ENCODE measurements at places on chromosomes 11 and 22.

DNA sequence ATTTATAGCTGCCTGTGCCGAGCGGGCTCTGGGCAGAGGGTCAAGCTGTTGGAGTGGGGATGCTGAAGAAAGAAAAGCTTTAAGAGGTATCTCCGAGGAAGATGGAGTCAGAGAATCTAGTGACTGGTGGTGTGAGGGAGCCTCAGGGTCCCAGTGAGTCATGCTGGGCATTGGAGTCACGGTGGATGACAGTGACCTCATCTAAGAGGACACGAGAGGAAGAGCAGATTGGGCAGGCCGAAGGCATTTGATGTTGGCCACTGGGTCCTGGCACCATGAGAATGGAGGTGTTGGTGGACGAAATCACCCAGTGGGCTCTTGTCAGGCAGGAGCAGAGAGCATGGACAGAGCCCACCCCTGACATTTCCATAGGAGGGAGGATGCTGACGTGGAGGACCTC, 68.4 kb downstream of the TBC1D22A start:
- no peak for DNase-seq

DNA sequence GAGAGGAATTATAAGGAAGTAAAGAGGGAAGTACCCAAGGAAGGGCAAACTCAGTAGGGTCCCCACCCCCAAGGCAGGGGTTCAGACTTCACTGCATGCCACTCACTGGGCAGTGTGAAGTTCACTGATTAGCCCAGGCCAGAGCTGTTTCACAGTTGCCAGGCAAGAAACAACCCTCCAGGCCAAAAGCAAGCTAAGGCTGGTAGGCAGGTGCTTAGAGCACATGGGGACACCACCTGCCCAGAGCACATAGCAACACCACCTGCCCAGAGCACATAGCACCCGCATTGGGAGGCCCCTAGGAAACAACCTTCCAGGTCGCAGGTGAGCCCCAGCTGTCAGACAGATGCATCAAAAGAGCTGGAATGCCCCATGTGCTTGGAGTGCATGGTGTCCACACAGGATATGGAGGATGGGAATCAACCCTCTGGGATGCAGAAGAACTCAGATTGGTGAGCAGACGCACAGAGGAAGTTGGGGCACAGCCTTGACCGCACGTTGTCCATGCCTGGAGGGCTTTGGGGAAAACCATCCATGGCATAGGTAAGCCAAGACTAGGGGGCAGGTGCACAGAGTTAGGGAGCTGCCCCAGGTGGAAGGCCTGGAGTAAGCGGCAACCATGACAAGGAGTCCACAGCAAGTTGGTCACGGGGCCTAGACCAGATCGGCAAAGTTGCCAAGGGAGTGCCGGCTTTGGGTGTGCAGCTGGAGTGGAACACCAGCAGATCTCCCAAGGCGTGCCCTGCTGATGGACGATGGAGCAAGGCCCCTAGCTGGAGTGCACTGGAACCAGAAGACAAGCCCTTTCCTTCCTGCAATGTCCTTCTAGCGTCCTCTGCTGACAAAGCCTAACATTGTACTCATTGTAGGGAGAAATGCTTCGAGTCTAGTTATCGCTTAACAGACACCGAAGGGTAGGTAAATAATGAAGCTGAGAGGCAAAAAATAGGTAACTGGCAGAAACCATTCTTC, 7.8 kb upstream of the TMEM216 start:
- DNase-seq = peak; percentile 86

- DNase-seq = peak; percentile 46
Measured at GRCh38 chr22:42688241-42689211, 32.1 kb downstream of the A4GALT start.

GRCh38 chr11:17098038-17098437, 20.6 kb upstream of the RPS13 start:
- DNase-seq = no peak

DNA sequence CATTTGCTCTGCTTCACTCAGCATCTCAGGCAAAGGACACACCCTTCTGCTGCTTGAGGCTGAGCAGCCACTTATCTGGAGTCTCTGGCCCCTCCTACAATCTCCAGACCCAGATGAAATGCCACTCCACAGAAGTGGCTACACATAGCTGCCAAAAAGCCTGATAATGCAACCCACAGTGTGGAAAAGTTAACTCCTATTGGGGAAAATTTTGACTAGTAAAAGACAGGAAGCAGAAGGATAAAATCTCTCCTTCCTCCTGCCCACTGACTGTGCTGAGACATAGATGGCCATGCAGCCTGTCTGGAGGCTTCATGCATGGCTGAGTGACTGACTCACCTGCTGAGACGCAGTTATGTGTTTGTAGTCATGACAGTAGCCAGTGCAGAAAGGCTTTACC, 92.3 kb upstream of the TEAD1 start:
- peak; percentile 38 for DNase-seq

DNA sequence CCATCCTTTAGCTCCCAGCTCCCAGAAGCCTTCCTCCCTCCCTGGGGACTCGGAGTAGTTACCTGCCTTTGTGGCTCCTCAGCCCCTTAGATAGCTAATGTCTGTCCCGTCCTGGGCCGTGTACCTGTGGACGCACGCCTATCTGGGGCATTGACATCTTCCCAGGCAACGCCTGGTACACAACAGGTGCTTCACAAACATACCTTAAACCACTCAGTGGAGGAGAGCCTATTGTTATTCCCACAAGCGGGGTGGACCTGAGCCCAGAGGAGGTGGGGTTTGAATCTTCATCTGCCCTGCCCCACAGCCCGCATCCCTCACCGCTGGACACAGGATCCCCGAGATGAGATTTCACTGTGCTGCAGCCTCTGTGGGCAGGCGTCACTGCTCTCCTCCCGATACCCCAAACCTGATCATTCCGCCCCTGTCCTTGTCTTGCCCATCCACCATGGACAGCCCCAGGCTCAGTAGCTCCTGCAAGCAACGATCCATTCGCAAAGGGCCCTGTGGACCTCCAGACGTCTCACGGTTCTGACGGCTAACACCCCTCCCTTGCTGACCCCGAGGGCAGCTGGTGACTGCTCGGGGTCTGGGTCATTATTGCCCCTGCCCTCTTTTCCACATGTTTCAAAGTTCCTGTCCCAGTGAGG, 73.8 kb upstream of the SHISAL1 start:
- no peak for DNase-seq

DNA sequence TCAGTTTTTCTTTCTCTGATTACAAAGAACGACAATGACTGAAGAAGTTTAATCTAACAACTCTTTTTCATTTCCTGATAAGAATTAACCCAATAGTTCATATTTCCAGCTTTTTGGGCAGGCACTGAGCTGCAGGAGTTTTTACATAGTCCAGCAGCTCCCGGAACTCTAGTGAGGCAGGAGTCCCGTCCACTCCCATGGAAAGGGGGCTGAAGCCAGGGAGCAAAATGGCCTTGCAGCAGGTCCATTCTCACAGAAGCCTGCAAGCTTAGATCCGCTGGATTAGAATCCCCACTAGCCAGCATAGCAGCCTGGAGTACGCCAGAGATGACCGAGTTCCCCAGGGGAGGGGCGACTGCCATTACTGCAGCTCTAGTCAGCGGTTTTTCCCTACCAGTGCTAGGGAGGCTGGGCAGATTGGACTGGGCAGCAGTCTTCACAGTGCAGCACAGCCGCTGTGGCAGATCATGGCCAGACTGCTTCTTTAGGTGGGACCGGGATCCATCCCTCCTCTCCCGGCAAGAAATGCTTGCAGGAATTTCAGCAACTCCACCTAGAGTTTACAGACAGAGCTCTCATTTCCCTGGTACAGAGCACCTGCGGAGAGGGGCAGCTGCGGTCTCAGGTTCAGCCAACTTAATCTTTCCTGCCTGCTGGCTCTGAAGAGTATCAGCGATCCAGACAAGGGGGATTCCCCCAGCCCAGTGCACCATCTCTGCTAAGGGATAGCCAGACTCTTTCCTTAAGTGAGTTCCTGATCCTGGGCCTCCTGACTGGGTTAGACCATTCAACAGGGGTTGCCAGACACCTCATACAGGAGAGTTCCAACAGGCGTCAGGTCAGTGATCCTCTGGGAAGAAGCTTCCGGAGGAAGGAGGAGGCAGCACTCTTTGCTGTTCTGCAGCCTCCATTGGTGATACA, 742 bp upstream of the CASP4 start:
- DNase-seq = peak; percentile 73

DNA sequence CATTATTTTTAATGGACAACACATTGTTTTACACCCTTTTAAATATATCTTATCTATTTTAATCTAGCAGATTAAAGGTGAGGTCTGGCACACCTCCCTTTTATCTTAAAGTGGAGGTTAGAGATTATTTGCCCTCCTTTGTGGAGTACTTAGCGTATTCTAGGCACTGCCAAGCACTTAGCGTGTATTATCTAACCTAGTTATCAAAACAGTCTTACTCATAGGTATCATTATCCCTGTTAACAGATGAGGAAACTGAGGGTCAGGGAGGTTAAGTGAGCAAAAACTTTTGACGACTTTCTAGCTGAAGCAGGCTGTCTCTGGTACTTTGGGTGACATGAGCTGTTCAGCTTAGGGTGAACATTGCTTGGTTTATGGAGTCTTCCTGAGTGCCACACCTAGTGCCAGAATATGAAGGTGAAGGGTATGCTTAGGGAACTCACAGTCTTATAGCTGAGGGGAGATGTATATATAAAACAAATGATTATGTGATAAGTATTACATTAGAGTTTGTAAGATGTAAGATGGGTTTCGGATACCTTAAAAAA, 55.0 kb downstream of the ZNRF3 start:
- no peak for DNase-seq

DNA sequence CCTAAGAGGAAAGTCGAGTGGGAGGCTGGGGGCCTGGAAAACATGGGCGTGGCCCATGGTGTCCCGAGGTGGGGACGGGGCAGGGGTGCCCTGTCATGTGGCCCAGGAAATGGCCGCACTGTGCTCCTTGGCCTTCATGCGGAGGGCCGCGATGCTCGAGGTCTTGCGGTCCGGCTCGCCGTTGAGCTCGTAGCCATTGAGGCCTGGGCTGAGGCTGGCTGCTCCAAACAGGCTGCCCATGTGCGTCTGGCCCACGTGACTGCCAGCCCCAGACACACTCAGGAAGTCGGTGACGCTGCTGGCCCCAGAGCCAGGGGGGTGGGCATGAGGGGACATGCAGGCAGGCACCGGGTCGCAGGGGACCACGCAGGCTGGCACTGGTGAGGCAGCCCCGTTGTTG, 45.2 kb downstream of the ALX4 start:
- DNase-seq = no peak

DNA sequence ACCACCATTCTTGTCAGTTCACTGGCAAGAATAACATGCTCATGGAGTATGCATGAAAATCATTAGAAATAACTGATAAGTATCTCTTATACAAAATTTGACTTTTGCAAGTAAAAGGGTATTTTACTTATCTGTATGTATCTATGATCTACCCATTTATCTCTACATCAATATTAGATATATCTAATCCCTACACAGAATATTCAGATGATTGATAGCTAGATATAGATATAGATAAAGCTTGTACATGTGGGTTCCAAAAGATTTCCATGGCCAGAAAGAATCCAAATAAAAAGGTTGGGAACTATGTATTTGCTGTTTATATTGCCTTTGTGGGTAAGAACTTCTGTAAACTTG, 185.5 kb downstream of the MAML2 start:
- no peak for DNase-seq

GRCh38 chr22:41302021-41302767, 869 bp downstream of the ZC3H7B start:
- peak; percentile 21 for DNase-seq

DNA sequence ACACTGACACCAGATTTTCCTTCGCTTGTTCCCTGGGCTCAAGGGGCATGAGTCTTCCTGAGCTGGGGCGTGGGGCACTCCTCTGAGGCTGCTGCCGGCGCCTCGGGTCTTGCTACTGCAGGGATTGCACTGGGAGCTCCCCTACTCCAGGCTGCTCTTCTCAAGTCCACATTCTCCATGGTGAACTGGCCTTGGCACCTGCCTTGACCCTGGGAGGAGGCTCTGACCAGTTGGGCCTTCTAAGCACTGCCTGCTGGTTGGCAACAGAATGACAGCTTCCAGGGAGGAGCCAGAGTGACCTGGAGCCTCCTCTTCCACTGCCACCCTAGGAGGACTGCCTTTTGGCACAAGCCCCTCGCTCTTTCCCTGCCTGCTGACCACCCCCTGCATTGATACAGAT, 9.5 kb downstream of the FREY1 start:
- DNase-seq = no peak

DNA sequence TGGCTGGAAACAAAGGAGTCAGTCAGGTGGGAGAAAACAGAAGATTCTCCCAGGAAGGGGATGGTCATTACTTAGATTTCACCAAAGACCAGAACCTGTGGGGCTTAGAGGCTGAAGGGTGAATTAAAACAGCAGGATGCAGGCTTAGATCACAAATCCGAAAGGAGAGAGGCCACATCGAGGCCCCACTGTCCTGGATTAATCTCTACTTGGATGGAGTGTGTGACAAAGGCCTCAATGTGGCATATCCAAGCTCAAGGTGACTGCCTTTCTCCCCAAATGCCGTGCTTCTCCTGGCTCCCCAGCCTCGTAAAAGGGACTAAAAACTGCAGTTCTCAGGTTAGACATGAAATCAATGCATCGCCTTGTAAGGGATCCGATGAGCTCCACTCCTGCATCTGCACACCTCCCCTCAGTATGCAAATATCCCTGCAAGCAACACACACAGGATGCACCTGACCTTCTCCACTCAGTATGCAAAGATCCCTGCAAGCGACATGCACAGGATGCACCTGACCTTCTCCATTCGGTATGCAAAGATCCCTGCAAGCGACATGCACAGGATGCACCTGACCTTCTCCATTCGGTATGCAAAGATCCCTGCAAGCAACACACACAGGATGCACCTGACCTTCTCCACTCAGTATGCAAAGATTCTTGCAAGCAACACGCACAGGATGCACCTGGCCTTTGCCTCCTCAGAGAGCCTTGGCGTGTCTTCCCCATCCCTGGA, 447.4 kb downstream of the BRD1 start:
- peak; percentile 41 for DNase-seq

GRCh38 chr22:39832627-39833074, 60.9 kb downstream of the ENTHD1 start:
- DNase-seq = no peak

GRCh38 chr11:60842668-60843600, 1.0 kb downstream of the CCDC86 start:
- peak; percentile 19 for DNase-seq

GRCh38 chr11:35785287-35786167, 123.0 kb downstream of the TRIM44 start:
- DNase-seq = peak; percentile 77

GRCh38 chr11:45926001-45926401, 3.5 kb downstream of the LARGE2 start:
- DNase-seq = no peak

- no peak for DNase-seq
Measured at GRCh38 chr22:37909766-37910165, 3.7 kb downstream of the MICALL1 start.

DNA sequence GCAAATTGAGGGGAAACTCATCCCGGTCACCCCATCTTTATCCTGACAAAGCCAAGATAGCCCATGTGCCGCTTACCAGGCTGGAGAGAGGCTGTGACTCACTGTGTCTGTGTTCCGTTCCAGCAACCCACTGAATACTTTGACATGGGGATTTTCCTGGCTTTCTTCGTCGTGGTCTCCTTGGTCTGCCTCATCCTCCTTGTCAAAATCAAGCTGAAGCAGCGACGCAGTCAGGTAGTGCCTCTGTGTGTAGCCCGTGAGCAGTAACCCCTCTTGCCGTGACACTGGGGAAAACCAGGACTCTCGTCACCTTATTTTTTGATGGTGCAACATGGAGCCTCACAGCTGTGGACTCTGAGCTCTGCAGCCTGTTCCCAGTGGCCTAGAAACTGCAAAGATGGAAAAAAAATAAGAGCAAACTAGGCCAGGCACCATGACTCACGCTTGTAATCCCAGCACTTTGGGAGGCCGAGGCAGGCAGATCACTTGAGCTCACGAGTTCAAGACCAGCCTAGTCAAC, 16.9 kb downstream of the C22orf31 start:
- DNase-seq = no peak

All from NCI-H146 (cell line).